BJ (cell line): ENCODE measurements at places on chromosomes 16 and 17.

DNA sequence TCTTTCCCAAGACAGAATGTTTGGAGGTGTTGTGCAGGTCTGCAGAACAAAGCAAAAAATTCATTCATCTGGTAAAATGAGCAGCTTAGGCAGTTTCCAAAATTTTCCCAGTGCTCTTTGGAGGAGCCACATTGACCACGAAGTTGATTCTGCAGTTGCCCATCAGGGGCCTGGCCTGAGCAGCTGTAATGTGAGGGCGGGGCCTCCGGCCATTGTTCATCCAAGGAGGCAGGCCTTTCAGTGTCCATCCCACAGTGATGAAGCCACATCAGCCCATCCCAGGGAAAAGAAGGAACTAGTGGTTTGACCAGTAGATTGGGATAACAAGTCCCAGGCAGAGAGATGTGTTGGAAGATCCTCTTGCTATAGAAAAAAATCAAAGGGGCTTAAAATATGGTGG, 10.1 kb downstream of the UBFD1 start:
- no peak for DNase-seq

GRCh38 chr16:74738816-74739215, 35.8 kb downstream of the FA2H start:
- DNase-seq = no peak

GRCh38 chr17:7513850-7514419, 29.8 kb downstream of the POLR2A start:
- DNase-seq = no peak

DNA sequence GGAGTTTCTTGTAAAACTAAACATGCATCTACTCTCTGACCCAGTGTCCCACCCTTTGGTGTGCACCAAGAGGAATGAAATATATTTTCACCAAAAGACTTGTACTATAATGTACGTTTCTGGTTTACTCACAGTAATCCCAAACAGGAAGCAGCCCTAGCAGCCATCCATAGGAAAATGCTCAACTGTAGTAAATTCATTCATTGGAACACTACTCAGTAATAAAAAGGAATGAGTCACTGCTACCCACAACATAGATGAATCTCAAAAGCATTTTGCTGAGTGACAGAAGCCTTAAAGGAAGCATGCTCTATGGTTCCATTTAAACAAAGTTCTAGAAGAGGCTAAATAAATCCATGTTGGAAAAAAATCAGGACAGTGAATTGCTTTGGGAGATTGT, 37.6 kb upstream of the DHRS7B start:
- peak; percentile 39 for DNase-seq

GRCh38 chr17:28693869-28694268, 17.8 kb downstream of the PROCA1 start:
- DNase-seq = no peak

DNA sequence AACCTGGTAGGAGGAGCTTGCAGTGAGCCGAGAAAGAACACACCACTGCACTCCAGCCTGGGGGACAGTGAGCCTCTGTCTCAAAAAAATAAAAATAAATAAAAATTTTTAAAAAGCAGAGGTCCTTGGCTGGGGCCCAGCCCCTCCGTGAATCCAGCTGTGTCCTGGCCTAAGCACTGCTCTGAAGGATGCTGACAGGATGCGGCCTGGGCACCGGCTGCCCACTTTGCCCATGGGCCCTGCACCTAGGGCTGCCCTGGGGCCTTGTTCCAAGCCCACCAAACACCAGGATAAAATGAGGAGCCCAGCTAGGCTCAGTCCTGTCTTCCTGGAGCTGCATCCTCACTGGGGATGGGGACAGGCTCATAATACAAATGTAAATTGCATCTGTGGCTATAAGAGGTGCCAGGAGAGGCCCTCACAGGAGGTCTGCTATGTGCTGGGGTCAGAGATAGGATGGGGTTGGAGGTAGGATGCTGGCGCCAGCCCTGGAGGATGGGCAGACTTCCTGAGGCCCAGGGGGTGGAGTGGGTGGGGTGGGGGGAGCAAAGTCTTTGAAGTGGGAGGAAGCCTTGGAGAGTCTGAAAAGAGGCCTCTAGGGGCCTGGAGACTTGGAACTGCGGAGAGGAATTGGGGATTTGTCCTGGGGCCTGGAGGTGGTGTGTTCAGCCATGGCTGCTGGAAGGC, 6.2 kb downstream of the C16orf89 start:
- DNase-seq = no peak

- no peak for DNase-seq
These were observed 4.5 kb downstream of the TMEM100 start for GRCh38 chr17:55717898-55718735.

- DNase-seq = no peak
These were observed 61.4 kb downstream of the ATF7IP2 start for GRCh38 chr16:10447289-10447688.

GRCh38 chr16:11218604-11218962, 37.4 kb downstream of the SOCS1 start:
- DNase-seq = no peak

DNA sequence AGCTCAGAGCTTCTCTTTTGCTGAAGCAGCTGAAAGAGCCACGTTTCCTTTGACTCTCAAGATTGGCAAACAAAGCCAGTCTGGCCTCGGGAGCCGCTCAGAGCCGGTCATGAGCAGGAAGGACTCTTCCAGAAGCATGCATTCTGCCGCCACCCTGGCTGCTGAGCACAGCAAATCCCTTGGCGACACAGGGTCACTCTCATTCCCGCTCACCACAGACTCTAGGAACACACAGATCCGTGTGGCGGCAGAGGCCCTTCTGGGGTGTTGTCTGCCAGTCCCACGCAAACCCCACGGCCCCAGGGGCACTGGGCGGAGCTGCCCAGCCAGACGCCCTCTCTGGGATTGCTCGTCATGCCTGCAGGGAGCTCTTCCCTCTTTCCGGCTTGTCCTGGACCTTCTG, 157.0 kb downstream of the C16orf95 start:
- no peak for DNase-seq
